ENCODE measurements at places on chromosomes 13 and 19.

GRCh38 chr13:28375250-28375930 lies 119.5 kb downstream of the FLT1 start:
- no peak for DNase-seq

DNA sequence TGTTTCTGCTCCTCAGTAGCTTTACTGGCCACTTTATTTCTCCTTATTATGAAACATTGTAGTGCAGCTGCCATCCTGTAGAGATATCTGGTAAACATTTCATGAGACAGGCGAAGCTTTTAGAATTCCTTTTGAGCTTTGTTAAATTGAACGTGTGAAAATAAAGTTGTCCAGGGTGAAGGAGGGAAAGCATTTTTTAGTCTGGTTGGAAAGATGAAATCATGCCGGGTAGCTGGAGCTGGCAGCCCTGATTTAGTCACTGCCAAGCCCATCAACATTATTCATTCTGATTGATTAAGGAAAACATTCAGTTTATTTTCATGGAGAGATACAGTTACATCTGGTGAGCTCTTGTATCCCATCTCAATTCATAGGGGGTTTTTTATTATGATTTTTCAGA lies 326.2 kb upstream of the GPC6 start:
- no peak for DNase-seq

DNA sequence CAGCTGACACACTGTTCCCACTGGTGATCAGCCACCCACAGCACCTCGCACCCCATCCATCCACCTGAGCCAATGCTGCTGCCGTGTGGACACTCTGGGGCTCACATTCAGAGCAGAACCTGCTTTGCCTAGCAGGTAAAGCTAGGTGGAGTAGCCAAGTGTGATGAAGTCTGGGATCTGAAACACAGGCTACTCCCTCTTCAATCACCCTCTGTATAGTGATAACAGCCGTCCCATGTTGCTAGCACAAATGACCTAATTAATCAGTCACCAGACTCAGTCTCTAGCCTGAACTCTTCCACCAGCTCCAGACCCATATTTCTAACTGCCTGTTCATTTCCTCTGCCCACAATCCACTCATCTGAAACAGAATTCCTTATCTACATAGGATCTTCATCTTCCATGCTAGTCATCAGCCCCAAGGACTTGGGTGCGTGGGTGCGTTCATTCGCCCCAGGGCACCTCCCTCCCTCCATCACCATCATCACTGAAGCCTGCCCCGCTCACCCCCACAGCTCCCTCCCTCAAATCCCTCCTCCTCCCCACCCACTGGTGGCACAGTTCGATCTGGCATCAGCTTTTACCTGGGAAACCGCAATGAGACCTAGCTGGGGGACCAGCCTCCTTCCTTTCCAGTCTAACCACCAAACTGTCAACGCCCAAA lies 19.8 kb downstream of the STK24 start:
- DNase-seq, result no peak

- DNase-seq, result no peak
Measured at GRCh38 chr19:32828643-32829344, 40.8 kb downstream of the SLC7A9 start.

GRCh38 chr19:35296644-35297514 lies 4.9 kb downstream of the MAG start:
- no peak for DNase-seq

DNA sequence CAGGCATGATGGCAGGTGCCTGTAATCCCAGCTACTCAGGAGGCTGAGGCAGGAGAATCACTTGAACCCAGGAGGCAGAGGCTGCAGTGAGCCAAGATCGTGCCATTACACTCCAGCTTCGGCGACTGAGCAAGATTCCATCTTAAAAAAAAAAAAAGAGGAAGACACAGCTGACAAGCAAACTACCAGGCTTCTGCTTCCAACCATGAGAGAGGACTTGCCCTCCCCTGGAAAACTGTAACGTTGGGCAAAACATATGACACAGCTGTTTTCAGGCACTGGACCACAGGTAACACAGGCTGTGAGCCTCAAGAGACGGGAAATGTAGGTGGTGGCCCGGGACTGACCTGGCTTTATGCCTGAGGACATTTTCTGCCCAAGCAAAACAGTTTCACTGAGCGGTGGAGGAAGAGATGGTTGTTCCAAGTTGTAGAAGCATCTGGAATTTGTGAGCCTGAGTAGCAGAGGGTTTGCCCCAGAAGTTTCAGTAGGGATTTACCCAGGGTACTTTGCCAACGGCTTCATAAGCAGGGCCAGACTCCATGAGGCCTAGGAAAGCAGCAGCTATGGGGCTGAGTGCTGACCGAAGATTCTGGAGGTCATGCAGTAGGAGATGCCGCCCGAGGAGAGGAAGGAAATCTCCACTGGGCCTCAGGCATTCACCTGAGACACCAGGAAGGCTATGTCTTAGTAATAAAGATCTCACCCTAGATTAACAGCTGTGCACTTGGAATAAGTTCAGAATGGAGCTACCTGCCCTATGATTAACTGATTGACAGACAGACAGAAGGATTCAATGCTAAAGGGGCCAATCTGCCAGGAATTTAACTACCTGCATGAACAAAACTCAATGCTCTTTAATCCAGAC lies 88.0 kb downstream of the ABCC4 start:
- no peak for DNase-seq
